ENCODE measurements at places on chromosomes 12 and 14. TPM values are rescaled to one million over a fixed set of nuclear protein-coding genes. Genes with fewer than 3 reads are reported as not detected.

RAPGEF3 gene
- 68.2 TPM for total RNA-seq

DNA sequence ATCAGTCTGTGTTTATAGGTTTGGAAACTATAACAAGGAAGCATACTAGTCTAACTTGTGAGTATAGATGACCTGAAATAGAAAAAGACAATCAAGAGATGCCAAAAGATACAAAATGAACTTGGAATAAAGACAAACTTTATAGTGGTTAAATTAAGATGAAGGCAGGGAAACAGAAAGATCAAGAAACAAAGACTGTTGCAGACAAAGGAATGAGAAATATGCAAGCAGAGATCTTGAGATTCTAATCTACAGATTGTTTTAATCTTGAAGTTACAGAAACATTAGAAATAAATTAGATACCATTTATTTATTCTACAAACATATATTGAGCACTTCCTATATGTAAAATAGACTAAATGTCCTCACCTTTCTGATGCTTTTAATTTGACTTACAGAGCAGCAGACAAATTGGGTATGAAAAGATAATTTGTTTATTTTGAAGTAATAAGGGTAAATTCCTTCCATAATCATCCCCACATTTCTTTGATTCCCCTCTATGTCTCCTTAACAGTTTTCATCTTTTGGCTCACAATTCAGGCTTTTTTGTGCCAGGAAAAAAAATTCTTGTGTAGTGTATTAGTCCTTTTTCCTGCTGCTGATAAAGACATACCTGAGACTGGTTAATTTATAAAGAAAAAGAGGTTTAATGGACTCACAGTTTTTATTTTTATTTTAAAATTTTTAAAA lies 134.4 kb downstream of the KITLG start:
- no peak for DNase-seq

DNA sequence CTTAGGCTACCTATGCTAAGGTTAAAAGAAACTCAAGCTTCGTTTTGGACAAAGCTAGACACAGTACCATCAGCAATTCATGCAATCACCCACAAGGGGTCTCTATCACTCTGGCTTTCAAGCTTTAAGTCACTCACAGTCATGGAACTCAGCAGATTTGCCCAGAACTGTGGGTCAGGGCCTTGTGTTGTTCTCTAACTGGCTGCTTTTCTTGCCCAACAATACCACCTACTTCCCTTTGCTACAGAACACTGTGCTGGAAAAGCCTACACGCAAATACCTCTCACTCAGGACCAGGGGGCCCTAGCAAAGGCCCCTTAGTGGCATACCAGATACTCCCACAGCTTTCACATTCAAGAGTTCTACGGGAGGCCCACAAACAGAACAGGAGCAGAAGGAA lies 9.1 kb downstream of the NEMP1 start:
- DNase-seq: peak; percentile 78

GRCh38 chr12:112153893-112154219 lies 28.5 kb downstream of the TRAFD1 start:
- DNase-seq: no peak
